ENCODE measurements at places on chromosomes 7 and 10.

- DNase-seq: no peak
These were observed 26.8 kb upstream of the VAX1 start for GRCh38 chr10:117164592-117165537.

GRCh38 chr10:116451711-116452337 lies 24.2 kb downstream of the PNLIPRP3 start:
- DNase-seq: no peak

GRCh38 chr10:131848296-131848695 lies 52.5 kb upstream of the PPP2R2D start:
- DNase-seq: no peak

DNA sequence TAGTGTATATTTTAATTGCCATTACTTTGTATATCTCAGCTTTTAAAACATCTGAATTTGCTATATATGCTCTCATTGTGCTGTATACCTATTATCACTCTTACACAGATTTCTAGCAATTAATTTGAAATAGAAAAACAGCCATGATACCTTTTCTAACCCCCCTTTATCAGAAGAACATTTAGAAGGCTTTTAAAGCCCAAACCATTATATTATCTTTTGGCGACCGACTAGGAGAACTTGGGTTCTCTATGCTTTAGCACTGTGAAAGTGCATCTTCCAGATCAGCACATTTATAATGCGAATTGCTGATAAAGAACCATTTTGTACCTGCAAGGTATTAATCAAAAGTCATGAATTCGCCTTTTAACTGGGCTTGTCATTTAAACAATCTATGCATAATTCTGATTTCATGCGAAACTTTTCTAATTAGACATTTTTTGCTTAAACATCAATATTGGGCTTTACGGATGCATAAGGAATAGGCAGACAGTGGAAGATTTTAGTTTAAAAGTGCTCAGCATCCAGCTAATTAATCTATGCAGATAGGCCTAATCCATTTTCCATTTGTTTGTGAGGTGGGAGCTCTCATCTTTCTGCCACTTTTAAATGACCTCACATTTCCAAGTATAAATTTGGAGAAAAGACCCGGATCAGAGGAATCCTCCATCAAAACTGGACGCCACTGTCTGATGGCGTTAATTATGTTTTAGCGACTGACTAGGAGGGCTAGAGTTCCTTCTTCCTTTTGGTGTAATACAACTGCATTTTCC lies 1.2 kb upstream of the MLLT10 start:
- no peak for DNase-seq

DNA sequence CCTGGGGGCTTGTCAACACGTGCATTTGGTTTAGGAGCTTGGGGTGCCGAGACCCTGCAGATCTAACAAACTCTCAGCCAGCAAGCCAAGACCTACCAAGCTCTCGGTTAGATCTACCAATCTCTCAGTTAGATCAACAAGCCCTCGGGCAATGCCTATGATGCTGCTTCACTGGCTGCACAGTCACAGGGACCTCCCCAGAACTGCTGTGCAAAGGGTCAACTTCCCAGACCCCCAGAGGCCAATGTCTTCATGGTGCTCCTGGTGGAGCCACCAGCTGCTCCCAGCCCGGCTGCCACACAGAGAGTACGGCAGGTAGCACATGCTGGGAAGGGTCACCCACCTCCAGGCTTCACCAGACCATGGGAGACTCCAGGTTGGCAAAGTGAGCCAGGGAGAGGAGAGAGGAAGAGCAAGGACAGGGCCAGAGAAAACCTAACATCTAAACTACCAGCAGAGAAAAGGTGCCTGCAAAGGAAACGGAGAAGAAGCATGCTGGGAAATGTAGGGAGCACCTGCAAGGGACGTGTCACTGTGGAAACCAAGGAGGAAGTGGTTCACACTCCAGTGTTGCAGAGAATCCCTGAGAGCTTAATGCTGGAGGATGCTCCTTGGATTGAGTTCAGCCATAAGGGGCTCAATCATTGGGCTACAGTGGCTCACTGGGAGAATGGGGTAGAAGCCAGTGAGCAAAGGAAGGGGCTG lies 51.5 kb upstream of the GDF10 start:
- no peak for DNase-seq

DNA sequence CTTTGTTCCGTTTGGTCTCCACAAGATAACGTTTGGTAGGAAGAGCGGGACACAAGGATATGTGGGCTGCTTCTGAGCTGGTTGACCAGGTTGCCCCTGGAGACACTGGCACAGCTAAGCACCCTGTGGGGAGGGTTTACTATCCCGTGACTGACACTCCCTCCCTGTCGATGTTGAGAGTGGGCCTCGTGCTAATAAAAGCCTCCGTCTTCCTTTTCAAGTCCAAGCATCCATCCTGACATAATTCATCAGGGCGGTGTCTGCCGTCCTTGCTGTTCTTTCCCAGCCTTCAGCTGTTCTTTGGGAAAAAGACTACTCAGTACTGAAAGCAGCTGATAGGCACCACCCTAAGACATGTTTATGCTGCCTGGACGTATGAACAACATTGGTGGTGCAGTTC lies 49.6 kb downstream of the SHH start:
- no peak for DNase-seq

DNA sequence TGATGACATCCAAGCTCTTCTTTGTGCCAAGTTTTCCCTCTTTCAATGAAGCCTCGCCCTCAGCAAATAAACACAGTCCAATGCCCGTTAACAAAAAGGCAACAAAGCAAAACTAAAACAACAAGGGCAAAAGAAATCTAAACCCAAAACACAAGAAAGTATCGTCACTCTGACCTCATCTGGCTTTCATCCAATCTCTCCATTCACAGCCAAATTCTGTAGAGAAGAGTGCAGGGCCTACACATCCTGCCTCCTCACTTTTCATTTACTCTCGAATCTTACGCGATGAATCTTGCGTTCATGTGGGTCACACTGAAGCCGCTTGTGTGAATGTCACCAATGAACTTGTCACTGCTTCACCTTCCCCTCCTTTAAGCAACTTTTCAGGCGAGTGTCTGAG lies 15.9 kb upstream of the AKR1E2 start:
- no peak for DNase-seq

GRCh38 chr10:8052341-8052955 lies 2.0 kb upstream of the GATA3 start:
- DNase-seq: no peak

- no peak for DNase-seq
These were observed 169.3 kb upstream of the AKR1E2 start for GRCh38 chr10:4656576-4657194.

DNA sequence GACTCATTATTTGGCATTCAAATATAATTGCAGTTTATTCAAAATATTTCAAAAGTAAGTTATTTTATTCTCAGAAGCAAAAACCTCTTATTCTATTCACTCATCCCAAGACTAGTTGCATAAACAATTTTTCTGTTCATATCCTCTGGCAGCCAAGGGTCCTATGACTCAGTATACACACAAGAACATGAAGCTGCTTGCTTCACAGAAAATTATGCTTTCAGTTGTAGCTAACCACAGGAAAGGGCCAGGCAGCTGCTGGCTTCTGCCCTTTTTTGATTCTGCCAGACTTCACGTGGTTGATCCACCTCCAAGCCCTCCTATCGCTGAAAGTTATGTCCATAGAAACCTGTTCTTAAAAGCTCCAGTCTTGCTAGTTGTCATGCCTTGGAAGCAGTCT lies 108.8 kb downstream of the ABCA13 start:
- DNase-seq: peak; percentile 64

- DNase-seq: no peak
These were observed 5.7 kb upstream of the LMOD2 start for GRCh38 chr7:123649964-123650363.

DNA sequence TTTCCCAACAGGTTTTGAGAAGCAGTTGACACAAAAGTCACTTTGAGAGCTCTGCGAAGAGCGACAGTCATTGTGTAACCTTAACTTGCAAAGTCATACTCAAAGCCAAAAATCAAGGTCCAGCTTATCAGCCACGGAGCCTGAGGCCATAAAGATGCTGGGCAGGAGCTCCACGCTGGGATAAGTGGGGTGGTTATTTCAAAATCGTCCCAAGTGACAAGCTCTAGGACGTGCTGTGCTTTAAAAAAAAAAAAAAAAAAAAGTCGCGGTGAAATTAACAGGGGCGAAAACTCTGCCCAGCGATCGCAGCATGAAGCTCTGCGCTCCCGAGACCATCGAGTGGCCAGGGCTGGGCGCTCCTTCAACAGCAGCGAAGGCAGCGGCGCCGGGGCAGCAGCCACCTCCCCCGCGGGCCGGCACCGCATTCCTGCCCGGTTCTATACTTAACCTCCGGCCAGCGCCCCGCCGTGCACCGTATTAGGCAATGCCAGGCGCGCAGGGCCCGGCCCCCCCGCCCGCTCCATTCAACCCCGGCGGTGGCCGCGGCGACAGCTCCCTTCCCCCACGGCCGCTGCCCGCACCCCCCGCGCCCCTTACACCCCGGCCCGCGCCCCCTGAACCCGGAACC lies 657 bp downstream of the HACD1 start:
- DNase-seq: no peak

GRCh38 chr10:132571650-132572544 lies 34.3 kb downstream of the INPP5A start:
- peak; percentile 23 for DNase-seq

DNA sequence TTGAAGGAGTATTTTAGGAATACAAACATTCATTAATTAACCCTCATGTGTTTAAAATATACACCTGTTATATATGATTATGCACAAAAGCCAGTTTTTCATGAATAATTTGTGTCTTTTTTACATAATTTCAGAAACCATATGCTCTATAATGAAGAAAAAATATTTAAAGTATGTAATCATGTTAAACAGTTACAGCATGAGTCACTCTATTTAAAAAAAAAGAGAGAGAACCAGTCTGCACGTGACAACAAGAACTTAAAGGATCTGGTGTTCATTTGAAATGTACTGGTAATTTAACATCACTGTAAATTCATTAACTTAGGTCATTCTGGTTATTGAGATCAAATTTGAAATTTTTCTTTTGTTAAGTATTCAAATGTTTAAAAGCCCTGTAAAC lies 228.5 kb downstream of the CACNB2 start:
- DNase-seq: peak; percentile 34

- DNase-seq: no peak
These were observed 592.9 kb upstream of the NRP1 start for GRCh38 chr10:33927347-33927746.

GRCh38 chr10:101299211-101299610 lies 54.8 kb upstream of the BTRC start:
- no peak for DNase-seq

DNA sequence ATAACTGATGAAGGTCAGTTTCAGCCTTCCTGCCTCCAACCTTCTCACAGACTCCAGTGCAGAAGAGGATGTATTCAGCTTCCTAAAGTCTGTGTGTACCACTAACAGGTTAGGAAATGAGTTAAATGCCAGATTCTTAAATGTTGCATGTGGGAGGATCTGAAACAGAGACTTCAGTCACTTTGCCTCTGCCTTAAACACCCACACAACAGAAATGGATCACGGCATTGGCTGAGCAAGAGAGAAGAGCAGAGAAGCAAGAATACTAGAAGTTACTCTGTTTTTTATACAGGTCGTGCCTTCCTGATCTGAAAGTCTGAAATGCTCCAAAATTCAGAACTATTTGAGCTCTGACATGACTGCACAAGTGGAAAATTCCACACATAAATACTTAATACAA lies 98.9 kb upstream of the ARHGAP21 start:
- no peak for DNase-seq

DNA sequence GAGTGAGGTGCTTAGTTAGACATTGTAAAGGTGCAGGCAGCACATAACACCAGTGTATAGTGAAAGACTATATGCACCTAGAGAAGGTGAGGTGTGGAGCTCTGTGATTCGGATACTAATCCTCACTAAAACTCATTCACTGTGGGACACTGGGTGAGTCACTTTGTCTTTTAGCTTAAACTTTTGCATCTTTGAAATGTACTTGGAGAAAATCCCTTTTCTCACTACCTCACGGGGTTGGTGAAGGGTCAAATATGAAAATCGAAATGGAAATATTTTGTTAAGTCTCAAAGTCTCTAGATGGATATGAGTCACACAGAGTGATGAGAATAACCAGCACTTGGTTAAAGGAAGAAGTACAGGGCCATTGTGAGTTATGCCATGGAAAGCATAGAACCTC lies 38.0 kb downstream of the MDFIC start:
- no peak for DNase-seq

- no peak for DNase-seq
These were observed 33.1 kb upstream of the ARMC3 start for GRCh38 chr10:22894714-22895113.

DNA sequence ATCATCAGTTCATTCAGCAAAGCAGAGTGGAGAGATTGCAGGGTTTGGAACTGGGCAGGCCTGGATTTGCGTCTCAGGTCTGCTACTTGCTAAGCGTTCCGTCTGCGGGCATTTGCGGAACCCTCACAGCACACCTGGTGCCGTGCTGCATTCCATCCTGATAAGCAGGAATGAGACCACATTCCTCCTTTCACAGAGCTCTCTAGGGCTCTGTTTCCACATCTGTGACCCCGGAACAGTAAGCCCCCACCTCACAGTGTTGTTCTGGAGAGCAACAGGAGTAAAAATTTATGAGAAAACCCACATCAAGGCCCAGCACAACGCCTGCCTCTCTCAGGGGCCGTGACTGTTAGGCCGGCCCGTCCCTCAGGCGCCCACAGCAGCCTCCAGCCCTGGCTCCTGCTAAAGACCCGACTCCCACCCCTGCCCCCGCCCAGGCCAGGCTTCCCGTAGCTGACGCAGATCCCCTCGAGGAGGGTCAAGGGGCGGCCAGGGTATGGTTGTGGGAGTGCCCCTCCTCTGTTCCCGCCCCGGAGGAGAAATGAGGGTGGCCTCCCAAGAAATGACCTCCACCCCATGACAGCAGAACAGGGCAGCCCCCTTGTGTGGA lies 128.9 kb downstream of the RGS10 start:
- DNase-seq: no peak

DNA sequence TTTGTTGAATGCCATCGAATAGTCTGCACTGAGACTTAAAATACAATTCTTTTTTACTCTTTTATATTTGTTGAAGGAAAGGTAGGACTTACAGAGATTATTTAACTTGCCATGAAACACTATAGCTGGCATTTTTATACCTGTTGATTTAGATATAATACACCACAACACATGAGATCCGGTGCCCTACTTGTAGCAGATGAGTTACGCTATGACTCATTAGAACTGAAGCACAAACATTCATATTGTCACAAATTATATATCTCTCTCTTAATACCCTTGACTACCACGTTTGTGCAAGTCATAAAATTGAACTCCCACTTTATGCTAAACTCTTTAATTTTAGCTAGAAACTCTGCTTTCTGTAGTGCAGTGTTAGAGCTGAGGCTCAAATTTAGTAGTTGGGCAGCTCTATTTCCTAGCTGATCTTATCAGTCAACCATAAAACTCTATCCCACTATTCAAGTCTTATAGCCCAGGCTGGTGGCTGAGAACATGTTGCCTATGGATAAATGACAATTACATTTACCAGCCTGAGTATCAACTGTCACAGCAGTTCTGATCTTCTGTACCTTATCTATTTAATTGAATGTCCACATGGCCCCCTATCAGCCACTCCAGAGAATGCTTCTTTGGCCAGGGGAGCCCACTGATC lies 137.4 kb upstream of the SEMA3D start:
- no peak for DNase-seq

DNA sequence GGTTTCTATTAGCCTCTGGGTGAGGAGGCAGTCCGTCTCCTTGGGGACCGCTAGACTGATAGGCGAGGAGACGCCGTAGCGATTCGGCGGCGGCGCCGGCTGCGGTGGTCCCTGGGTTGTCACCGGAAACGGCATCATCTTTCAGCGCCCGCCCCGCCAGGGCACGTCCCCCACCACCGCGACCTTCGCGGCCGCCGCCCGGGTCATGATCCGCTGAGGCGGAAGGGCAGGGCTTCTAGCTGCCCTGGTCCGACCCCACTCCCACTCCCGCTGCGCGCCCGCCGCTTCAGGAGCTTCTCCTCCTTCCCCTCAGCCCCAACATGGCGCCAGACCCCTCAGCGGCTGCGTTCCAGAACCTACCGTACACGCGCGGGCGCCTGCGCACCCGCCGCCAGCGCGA lies at the start of gene PAPOLB:
Gene PAPOLB (minus strand): TSS at position 358 of the 400 bp plus-strand sequence. CDS start 220 bp downstream, at position 138.
- DNase-seq: no peak

Data from AG04450 (cell line).